Mesothelial cell of epicardium (in vitro differentiated cells): ENCODE measurements at places on chromosomes 5 and 9. TPM values are rescaled to one million over a fixed set of nuclear protein-coding genes. Genes with fewer than 3 reads are reported as not detected.

DNA sequence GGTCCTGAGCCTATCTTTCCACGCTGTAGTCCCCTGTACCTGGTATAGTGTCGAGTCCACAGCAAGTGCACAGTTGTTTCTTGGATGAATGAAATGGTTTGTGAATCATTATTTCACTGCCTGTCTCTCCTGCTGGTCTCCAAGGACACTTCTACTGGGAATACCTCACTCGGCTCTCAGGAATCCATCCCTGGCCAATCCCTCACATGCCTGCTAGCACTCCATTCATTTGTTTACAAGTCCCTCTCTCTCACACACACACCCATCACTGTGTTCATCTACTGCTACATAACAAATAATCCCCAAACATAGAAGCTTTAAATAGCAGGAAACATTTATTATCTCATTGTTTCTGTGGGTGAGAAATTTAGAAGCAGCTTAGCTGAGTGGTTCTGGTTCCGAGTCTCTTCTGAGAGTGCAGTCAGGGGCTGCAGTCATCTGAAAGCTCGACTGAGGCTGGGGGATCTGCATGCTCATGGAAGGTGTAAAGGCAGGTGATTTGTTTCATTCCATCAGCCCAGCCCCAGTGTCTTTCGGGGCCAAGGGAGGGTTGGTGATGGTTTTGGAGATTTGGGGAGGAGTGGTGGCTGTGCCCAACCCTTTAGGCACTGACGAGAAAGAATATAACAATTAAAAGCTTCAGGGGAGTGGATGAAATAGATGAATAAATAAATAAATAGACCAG, 132.7 kb upstream of the IER5L start:
- no peak for DNase-seq

- DNase-seq, result no peak
Observed at GRCh38 chr5:133383580-133383939, 228.8 kb downstream of the FSTL4 start.

PCDHGA6 gene
- 0.25 to 0.60 TPM (median 0.57 TPM) in 3 replicates for total RNA-seq

YIPF5 gene
- total RNA-seq, result 60.2 to 63.0 TPM (median 60.2 TPM) in 3 replicates

GRCh38 chr9:11722957-11723356, 970.2 kb upstream of the TYRP1 start:
- no peak for DNase-seq

- DNase-seq, result no peak
Observed at GRCh38 chr9:38153152-38153909, 84.3 kb upstream of the SHB start.

DNA sequence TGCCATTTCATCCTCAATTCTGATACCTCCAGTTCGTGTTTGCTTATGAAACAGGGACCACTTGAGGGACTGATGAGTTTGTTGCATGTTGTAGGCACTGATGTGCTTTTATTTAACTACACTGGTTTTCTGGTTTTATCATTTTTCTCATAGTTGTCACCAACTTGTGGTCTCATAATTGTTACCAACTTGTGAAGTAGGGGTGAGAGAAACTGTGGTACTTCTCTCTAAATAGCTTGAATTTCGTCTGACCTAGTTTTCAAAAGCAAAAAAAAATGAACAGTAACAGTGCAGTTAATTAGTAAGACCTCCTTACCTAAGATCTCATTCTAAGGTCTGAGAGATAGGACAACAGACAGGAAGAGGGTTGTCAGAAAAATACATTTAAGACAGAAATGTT, 78.0 kb downstream of the ANXA2R start:
- DNase-seq, result no peak

RECK gene
- total RNA-seq, result 14.3 to 15.1 TPM (median 14.8 TPM) in 3 replicates

GRCh38 chr9:35729700-35730485, 2.1 kb downstream of the TLN1 start:
- no peak for DNase-seq

GRCh38 chr9:71703172-71703872, 65.0 kb downstream of the CEMIP2 start:
- no peak for DNase-seq
